ENCODE measurements at places on chromosomes 6 and 20.
A peak's percentile ranks its signal among the peaks of the same experiment; 100 is the strongest.

DNA sequence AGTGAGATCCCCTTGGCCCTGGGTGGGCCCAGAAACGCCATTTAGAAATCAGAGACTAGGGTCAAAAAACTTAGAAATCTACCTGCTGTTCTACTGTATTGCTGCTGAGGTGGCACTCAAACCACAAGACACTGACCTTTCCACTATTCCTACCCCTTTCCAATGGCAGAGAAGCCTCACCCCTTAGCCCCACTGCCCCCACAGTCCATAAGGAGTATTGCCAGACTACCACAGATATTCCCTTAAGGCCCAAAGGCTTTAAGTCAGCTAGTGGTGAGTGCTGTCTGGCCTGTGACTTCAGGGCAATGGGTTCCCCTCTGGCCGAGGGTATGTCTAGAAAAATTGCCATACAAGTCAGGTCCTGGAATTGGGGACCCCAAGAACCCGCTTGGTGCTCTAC, 656.1 kb downstream of the COL12A1 start:
- no peak for DNase-seq

- no peak for DNase-seq
Measured at GRCh38 chr6:153058909-153059308, 56.4 kb upstream of the MTRF1L start.

DNA sequence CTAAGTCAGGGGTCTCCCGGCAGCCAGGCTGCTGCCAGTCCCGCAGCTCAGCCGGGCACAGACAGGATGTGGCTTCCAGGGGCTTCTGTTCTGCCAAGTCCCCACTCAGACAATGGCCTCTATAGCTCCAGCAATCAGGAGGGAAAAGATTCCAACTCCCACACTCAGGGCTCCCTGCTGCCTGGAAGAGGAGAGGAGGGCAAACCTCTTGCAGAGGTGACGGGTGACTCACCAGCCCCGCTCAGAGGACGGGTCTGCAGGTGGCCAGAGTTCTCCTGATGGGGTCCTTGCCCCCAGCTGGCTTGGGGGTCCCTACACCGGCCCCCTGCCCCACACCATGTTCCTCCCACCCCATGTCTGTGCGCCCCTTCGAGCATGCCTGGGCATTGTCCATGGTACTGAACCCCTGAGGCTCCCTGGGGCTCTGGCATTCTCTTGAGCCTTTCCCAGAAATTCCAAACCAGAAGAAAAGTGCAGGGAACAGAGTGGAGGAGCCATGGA, 32.6 kb downstream of the NTSR1 start:
- DNase-seq: no peak

DNA sequence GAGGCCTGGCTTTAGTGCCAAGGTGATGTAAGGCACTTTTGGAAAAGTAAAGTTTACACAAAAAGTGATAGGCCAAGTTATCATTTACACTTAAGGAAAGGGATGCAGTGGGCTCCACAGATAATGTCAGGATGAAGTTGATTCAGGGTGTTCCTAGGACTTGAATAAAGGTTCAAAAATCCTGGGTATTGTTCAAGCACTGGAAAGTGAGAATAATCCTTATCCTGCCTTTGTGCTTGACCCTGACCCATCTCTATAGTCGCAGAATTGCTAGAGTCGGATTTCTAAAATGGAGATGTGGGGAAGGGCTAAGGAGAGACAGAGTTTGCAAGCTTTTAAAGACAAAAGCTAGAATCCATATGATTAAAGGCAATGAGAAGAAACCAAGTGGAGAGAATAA, 115.6 kb downstream of the TIAM2 start:
- DNase-seq: no peak

GRCh38 chr6:109285366-109285765, 96.9 kb downstream of the CD164 start:
- DNase-seq: no peak

DNA sequence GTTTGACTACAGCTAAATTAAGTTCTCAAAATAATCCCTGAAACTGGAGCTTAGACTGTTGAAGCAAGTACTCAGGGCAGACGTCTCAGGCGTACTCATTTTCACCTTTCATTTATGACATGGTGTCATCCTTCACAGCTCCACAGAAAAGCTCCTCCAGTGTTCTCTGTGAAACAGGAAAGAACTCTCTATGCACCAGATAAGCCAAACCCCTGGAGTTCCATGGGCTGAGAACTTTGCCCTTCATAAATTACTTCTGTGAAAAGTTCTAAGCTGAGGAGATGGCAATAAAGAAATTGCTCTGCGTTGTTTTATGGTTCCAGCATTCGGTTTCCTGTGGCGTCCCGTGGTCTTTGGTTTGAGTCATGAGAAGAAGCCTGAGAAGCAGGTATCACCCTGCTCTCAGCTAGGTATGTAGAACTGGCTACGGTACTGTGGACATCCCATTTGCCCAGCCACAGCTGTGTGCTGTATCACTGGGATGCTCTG, 20.2 kb upstream of the RREB1 start:
- DNase-seq: peak; percentile 57

DNA sequence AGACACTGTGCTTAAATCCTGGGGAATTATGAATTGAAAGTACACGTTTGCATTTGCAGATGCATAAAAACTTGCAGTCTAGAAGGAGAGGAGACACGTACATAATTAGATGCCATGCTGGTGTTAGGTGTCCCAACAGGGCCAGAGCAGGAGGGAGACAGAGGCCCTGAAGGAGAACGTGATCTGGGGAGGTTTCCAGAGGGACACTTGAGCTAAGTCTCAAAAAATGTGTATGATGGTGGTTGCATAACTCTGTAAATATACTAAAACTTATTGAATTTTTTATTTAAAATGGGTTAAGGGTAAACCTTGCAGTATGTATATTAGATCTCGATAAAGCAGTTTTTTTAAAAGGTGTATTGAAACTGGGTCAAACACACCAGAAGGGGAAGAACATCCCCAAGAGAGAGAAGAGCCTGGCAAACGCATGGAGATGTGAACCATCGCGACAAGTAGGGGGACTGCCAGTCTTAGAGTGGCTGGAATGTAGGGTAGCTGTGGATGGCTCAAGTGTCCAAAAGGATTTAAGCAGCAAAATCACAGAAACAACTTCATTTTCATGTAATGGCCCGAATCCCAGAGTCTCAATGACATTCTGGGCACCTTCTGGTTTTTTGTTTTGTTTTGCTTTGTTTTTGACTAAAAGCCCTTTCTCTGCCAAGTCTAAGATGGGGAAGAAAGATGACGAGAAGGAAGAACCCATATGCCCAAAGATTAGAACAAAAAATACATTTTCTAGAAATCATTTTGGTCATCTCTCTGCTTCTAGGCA, 15.3 kb downstream of the TRAF3IP2 start:
- no peak for DNase-seq

- no peak for DNase-seq
Measured at GRCh38 chr6:121596441-121596840, 161.0 kb downstream of the GJA1 start.

DNA sequence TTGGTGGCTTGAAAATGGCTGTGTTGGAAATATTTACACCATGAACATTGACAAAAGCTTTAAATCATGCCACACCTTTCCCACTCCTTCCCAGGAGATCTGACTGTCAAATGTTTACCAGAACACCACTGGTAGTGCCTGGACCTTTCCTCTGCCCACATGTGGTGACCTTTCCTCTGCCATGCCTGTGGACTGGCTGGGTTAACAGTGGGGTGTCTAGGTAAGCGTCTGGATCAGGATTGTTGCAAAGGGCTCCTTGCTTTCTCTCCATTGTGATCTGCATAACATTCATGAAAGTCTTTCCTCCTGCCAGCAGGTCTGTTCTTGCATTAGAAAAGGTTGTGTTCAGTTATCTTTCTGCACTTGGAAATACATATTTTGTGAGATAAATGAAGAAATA, 572.7 kb downstream of the DHX35 start:
- DNase-seq: no peak

DNA sequence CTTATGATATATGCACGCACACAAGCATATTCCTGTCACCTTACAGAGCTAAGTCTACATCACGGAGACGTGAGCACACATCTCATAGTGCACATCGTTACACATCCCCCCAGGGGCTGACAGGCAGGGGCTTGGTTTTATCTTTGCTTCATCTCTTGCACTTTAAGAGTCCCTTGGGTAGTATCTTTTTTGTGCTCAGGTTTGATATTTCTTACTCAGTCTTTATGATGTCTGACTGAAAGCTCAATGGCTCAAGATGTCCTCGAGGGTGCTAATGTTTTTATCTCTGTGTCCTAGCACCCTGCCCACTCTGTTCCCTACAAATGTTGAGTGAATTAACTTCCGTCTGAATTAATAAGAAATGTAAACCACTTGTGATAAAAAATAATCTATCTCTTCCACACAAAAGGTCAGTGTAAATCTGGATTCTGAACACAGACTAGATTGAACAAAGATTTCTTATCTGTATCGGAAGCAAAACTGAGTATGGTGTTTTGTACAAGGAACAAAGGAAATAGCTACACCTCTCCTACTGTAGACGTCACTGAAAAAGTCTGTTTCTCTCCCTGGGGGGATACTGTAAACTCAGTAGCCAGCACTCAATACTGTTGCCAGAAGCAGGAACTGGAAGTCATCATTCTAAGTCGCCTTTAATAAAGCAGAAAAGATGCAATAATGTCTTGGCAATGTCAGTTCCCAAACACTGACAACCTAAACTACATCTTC, 195.1 kb downstream of the PRKN start:
- no peak for DNase-seq

DNA sequence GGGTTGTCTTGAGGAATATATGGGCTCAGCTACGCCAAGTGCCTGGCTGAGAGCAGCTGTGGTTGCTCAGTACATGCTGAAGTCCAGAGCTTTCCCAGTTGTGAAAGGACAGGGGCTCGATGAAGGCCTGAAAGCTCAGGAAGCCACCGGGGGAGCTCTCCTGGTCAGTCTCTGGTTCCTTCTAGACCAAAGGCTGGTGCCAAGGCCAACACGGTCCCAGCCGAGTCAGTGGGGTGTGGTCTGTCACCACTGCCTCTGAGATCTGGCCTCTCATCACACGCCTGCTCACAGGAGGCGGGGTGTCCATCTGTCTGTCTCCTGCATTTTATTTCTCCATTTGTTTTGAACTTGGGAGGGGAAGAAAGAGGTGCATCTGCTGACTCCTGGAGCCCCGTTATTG, 4.9 kb upstream of the FAM83C start:
- peak; percentile 64 for DNase-seq

GRCh38 chr20:19207541-19207940, 4.9 kb upstream of the SLC24A3 start:
- no peak for DNase-seq

- DNase-seq: no peak
Measured at GRCh38 chr6:22101163-22101562, 195.7 kb downstream of the PRL start.

DNA sequence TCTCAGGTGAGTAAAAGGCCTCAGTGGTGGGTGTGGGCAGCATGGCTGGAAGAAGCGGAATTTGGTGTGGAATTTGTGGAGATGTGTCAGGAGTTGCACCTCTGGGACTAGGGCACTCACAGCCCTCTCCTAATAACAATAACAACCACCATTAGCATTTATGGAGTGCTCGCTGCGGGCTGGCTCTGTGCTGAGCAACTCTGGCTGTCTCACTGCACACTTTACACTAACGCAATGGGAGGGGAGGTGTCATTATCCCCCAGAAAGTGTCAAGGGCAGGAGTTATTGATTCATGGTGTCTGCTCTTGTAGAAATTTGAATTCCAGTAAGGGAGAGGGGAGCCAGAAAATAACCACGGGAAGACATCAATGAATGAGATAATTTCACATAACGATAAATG, 22.7 kb upstream of the SCRT2 start:
- DNase-seq: no peak

GRCh38 chr6:13554929-13555333, 19.5 kb upstream of the SIRT5 start:
- no peak for DNase-seq

- no peak for DNase-seq
Measured at GRCh38 chr20:3652221-3652620, 11.0 kb downstream of the GFRA4 start.

- DNase-seq: no peak
Measured at GRCh38 chr6:33599413-33599938, 19.4 kb upstream of the BAK1 start.

DNA sequence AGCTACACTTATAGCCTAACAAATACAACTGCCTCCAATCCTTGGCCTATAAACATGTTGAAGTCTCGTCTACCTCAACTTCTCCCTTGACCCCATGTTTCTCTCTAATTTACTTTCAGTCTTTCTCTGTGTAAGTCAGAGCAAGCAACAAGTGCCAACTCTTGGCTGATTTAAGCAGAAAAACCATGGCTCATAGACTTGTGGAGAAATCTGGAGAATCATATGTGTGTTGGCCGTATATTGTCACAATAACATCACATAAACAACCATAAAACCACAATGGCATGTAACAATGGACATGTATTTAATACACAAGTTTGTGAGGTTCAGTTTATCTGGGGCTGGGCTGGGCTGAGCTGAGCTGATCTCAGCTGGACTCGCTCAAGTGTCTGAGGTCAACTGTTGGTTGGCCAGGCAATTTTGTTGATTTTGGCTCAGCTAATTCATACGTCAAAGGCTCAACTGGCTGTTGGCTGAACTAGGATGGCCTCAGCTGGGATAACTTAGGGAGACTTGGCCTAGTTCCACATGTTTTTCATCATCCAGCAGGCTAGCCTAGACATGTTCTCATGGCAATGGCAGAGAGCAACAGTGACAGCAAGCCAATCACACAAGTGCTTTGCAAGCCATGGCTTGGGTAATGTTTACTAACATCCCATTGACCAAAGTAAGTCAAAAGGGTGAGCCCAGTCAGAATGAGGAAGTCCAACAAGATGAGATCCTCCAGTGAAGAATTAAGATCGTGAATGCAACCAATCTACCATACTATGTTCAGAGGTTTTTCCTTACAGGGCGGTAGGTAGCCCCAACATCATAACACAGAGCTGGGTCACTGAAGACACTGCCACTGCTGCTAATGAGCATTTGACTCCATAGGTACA, 12.9 kb upstream of the TBC1D22B start:
- DNase-seq: peak; percentile 21

- peak; percentile 40 for DNase-seq
Measured at GRCh38 chr20:53940907-53941545, 129.4 kb downstream of the BCAS1 start.

DNA sequence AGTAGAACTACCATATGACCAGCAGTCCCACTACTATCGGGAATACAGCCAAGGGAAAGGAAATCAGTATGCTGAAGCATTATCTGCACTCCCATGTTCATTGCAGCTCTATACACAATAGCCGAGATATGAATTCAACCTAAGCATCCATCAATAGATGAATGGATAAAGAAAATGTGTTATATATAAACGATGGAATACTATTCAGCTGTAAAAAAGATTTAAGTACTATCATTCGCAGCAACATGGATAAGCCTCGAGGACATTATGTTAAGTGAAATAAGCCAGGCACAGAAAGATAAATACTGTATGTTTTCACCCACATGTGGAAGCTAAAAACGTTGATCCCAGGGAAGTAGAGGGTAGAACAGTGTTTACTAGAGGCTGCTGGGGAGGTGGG, 44.1 kb downstream of the DTNBP1 start:
- DNase-seq: no peak

DNA sequence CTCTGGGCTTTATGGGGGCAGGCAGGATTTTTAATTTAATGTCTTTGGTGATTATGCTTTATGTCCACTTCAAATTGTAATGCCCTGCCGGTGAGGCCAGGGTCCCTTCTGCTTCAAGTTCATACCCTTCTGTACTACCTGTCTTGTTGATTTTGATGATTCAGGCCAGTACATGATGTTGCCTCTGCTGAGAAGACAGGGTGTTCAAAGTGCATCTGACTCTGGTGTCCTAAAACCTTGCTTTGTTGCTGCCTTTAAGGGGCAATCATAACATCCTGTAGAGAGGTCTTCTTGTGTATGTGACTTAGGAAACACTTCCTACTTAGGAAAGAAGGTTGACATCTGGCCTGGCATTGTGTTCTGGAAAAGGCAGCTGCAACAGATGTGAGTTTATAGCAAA, 113.2 kb downstream of the TMEM170B start:
- DNase-seq: no peak

GRCh38 chr6:166592821-166593220, 6.3 kb upstream of the RAMACL start:
- DNase-seq: no peak
